ENCODE measurements at places on chromosomes 6 and 20.

DNA sequence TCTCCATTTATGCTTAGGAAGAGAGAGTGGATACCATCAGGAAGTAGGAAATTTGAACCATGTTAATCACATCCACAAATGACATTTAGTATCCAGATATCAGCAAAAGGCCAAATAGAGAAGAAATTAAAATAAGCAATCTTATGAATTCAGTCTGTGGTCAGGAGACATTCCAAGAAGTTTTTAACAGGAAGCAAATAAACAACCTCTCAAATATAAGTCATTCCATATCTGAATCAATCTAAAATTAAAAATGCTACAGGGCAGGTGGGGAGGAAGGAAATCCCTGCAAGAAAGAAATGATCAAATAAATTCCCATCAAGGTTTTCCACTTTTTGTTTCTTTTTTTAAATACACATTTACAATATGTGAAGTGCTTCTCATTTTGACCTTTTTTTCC, 520.6 kb downstream of the LMBRD1 start:
- DNase-seq, result no peak

DNA sequence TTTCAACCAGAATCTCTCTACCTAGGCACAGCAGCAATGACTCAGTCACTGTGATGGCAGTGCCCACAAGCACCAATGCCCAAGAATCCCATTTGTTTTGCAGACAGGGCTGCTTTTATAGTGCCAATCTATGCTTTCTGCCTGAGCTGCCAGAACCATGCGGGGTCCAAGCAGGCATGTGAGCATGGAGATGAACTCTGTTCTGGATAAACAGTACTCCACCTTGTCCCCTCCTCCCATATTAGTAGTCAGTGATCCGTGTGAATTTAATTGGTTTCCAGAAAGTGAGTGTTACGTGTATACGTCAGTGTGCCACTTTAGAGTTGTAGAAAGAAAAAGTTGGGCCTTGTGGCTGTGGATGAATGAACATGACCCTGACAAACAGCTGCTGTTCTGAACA, 79.4 kb downstream of the SASH1 start:
- DNase-seq, result no peak

GRCh38 chr20:34473262-34473883, 42.8 kb upstream of the DYNLRB1 start:
- DNase-seq, result peak; percentile 23

GRCh38 chr6:106765496-106765895, 136.1 kb downstream of the QRSL1 start:
- DNase-seq, result no peak

DNA sequence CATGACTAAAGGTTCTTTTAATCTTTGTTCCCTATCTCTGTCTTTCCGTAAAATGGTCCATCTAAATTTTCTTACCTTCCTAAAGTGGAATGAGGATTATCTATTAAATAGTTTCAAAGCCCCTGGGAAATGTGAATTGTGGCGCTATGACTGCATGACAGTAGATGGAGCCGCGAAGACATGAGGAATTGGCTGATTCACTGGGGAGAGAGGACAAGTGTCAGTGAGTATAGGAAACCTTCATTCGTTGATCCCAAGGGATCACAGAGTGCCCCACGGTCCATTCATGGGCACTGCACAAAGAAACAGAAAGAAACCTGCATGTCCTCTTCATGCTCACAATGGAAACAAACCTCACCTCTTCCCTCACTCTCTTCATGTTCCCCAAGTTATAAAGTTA, 479.3 kb upstream of the BTBD3 start:
- DNase-seq, result no peak

GRCh38 chr6:106160189-106160588, 74.1 kb downstream of the PRDM1 start:
- no peak for DNase-seq

DNA sequence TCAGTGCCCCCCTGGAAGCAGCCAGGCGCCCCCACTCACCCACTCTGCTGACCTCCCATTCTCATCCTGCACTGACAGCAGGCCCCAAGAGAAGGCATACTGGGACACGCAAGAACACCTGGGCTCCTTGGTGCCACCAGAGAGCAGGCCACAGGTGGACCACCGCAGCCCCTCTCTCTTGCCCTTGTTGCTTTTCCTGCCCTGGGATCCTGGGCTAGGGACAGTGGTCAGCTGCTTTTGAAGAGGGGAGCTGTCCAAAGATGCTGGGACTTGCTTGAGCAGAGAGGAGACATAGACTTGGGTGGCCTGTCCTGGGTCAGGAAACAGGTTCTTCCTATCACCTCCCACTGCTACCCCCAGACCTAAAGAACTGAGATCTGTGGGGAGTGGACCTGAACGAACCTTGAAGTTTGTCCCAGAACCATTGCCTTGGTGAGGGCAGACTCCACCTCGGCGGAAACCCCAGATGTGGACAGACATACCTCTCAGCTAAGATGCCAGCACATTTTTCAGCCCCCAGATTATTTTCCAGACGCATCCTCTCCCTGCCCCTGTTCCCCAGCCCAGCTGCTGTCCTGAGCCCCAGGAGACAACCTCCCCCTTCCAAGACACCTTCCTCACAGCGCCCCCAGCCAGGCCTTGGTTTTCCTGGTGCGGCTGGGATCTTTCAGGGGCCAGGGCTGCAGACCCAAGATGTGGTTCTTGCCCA, 1.1 kb downstream of the GLP1R start:
- DNase-seq, result no peak

GRCh38 chr6:157226026-157226625, 97.2 kb downstream of the TMEM242 start:
- DNase-seq, result no peak

DNA sequence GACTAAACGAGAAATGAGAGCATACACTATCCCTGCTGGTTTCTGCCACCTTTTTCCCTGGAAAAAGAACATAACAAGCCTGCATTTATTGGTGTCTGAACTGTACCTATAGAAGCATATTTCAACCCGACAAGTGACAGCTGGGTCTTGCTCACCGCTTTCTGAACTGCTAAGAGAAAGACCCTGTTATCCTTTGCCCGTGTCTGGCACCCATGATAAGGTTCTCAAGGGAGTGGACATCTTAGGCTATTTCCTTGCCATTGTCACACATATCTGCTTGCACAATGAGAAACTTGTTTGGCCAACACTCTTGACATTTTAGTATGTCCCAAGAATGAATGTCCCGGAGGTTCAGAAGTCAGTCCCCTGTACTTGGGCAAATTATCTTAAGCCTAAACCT, 19.3 kb downstream of the RIPOR2 start:
- no peak for DNase-seq

GRCh38 chr20:16555754-16556153, 17.5 kb downstream of the KIF16B start:
- DNase-seq, result no peak

DNA sequence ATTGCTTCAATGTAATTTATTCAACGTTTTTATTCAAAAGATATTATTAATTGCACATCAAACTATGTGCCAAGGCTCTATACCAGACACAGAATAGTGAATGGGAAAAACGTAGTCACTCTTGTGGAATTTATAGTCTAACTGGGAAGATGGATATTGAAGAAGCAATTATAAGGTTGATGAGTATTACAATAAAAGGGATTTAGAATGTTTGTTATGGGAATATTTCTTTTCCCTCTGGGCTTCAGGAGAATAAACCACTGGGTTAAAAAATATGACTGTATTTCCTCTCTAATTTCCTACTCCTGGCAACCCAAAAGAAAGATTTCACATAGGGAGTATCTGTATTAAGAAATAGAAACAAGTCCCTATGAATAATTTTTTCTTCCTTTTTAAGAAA, 25.1 kb upstream of the UTRN start:
- no peak for DNase-seq

GRCh38 chr6:75893058-75893775, 144.2 kb downstream of the MYO6 start:
- DNase-seq, result peak; percentile 67

- DNase-seq, result no peak
Measured at GRCh38 chr6:15594512-15595259, 68.1 kb downstream of the DTNBP1 start.

GRCh38 chr20:1973601-1974440, 20.0 kb downstream of the PDYN start:
- DNase-seq, result no peak

GRCh38 chr6:169915769-169916550, 164.5 kb downstream of the ERMARD start:
- no peak for DNase-seq

- no peak for DNase-seq
Measured at GRCh38 chr6:159461998-159462397, 231.0 kb downstream of the SOD2 start.

DNA sequence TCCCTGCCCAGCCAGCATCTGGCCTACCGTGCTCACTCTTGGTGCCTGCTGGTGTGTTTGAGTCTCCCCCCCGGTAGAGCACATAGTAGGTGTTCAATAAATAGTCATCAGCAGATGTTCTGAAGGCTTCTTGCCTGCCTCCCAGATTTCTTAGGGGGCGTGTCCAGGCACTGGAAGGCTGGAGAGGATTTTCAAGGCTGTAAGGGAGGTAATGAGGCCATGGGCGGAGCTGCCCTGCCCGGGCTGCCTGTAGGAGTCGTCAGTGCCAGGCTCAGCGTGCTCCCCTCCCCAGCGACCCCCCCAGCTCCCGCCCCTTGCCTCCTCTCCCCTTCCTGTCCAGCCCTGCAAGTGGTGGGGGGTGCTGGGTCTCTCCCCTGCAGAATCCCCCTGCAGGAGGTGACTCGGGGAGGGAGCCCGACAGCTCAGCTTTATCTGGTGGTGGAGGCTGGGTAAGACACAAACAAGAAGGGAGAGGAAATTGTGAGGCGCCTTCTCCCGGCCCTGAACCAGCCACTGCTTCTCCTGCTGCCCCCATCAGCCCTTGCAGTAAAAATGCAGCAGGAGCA, 55.9 kb downstream of the BCAS4 start:
- no peak for DNase-seq

- DNase-seq, result no peak
Measured at GRCh38 chr20:14764511-14765369, 427.3 kb upstream of the FLRT3 start.

- DNase-seq, result no peak
Measured at GRCh38 chr20:2149507-2149906, 47.9 kb downstream of the STK35 start.

DNA sequence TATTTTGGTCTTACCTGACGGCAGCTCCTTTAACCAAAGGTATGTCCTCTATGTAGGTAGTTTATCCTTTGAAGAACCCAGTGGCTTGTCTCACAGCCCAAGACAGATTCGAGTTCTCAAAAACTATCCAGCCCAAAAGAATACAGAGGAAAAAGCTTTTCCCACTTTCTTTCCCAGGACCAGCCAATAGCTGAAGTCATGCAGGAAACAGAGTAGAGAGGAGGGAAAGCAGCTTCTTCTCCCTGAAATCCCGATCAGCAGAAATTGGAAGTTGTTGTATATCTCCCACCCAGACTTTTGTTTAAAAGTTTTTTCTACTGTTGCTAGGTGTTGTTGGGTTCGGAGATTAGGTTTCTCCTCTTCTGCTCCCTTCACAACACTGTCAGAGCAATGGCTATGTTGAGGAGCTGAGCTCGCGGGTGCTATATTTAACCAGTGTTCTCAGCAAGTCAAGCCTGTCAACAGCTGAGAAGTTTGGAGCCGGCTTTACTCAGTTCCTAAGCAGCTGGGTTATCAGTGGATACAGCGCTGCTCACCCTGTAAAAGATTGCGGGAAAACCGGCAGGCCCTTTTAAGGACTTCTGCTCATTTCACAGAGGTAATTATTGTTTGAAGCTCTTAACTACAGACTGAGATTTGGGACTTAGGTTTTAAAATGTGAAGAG, at the start of gene FILIP1:
Gene FILIP1 (minus strand): TSS at position 401 of the 665 bp plus-strand sequence. CDS start 78,828 bp downstream, outside the sequence.
- no peak for DNase-seq

DNA sequence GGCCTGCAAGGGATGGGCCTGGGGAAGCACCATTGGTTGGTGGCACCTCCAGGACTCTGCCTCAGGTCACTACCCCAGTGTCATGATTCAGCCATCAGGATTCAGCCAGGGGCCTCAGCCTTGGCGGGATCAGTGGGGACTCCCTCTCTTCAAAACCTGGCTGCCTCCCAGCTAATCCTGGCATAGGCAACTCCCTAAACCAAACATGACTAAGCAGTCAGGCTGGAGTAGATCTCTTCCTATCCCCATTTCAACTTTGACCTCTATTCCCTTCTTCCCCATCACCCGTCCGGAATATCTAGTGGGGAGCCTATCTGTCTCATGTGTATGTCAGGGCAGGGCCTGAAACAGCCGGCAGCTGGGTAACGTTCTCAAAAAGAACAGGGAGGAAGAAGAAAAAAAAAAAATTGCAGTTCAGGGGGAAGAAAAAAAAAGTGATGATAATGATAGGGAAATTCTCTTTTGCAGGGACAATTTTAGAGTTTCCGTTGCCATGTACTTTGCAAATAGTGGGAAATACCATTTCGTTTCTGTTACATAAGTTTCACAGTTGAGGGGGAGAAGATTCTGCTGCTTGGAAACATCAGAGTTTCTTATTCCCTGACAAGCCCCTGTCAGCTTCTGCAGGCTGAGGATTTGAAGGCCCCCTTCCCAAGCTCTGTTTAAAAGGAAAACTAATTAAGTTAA, 4.1 kb upstream of the PREX1 start:
- no peak for DNase-seq

All from Kasumi-1 (cell line).